ENCODE measurements at places on chromosomes 7 and 10. TPM values are rescaled to one million over a fixed set of nuclear protein-coding genes. Genes with fewer than 3 reads are reported as not detected.

Gene SLC16A9
- 0.48 TPM for total RNA-seq

Gene SSC4D
- total RNA-seq: 0.30 TPM

Gene ZNF680
- 12.8 TPM for total RNA-seq

Gene FAM237B
- not detected for total RNA-seq

Gene OR2A7
- 3.2 TPM for total RNA-seq

Gene CYP3A5
- not detected for total RNA-seq

Gene GATA3
- total RNA-seq: 112 TPM

Gene ITPRID1
- total RNA-seq: not detected

Gene ZNF804B
- total RNA-seq: not detected

Gene ZNF853
- total RNA-seq: 0.18 TPM

Gene MALRD1
- total RNA-seq: not detected

Gene MMP21
- total RNA-seq: not detected

Gene OPN1SW
- total RNA-seq: not detected

Gene PSD
- 1.4 TPM for total RNA-seq
